Suprapubic skin (tissue), 4 donors: ENCODE measurements at places on chromosomes 4 and X. TPM values are rescaled to one million over a fixed set of nuclear protein-coding genes. Genes with fewer than 3 reads are reported as not detected.

DNA sequence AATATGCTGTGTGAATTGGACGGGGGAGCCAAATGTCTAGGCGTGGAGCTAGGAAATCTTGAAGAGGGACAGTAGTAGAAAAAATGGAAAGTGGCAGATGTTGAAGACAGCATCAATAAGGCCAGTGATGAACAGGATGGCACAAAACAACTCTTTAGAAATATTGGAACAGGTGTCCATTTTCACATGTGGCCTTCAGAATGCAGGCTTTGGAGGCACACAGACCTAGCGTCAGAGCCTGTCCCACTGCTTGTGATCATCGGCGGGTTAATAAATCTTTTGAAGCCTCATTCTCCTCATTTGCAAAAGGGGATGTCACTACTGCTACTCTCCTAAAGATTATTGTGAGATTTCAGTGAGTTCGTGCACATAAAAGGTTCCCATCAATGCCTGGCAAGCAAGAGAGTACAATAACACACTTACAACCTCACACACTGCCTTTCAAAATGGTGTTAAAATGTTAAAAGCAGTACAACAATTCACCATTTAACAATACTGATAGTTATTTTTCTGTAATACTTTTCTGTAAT lies 2.4 kb downstream of the PDLIM3 start:
- no peak for DNase-seq
- H3K4me1 ChIP-seq, result peaks cover 17% of the 10 kb centered on the region

- H3K4me1 ChIP-seq, result no peaks in the 10 kb centered on the region
- H3K27ac ChIP-seq, result no peak overlapping the region
- no peaks in the 10 kb centered on the region for H3K27me3 ChIP-seq
- H3K36me3 ChIP-seq, result no peaks in the 10 kb centered on the region
These were observed 91.6 kb upstream of the STX18 start for GRCh38 chr4:4633431-4633830.

Gene TMPRSS11E
- total RNA-seq, result 9.0 TPM

Gene CT45A1
- total RNA-seq, result not detected

Gene NEK1
- total RNA-seq, result 7.0 TPM

DNA sequence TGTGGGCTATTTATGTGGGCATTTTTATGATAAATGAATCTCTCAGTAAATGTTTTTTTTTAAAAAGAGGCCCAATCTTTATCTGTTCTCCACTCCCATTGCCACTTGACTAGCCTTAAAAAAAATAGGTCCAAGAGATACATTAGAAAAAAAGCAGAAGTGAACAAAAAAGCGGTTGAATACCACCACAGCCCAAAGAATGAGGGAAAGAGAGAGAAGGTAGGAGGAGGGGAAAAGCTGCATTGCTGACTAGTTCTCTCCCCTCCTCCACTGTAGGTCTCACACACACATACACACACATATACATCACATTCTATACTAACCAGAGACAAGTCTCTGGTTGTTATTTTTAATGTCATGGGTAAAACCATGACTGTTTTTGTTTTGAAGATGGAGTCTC lies 95.8 kb upstream of the IL13RA1 start:
- no peak overlapping the region for H3K27ac ChIP-seq
- no peaks in the 10 kb centered on the region for H3K36me3 ChIP-seq
- no peak for DNase-seq
